Upper lobe of left lung (tissue), 6 donors: ENCODE measurements at places on chromosomes 7 and 10.

DNA sequence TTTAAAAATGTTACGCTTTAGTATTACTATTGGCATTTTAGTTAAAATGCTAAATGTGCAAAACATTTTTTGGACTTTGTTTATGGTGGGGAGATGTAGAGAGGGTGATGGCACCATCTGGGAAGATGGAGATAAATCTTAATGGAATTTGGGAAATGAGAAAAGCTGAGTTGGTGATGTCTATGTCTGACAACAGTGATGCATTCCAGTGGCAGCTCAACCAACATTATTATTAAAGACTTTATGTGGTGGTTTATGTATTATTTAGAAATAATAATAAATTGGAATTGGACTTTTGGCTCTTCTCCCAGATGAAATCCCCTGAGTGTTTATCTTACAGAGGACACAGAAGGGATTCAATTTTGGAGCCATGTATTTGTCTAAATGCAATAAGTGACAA is 77.6 kb downstream of the SEC23IP start:
- no peak for DNase-seq

GRCh38 chr10:50472914-50473313 is 150.8 kb downstream of the SGMS1 start:
- DNase-seq = no peak

GRCh38 chr7:105779856-105780780 is 96.3 kb downstream of the ATXN7L1 start:
- no peak for DNase-seq

DNA sequence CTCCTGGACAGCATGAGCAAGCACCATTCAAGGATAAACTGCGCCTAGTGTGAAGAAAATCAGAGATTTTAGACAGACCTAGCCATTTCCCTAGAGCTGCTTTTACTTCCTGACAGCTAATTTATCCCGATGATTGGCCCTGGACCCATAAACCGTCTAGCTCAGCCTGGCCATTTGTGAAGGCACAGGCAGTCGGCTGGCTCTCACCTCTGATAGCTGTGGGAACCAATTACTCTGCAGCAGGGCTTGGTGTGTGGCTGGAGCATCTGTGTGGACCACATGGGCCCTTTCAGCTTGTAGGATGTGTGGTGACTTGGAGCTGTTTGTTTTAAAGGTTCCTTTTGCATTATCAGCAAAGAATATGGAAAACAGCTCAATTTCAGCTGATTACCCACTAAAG is 111.1 kb upstream of the NPY start:
- no peak for DNase-seq

GRCh38 chr7:12584930-12585329 is 14.4 kb downstream of the SCIN start:
- DNase-seq = no peak

DNA sequence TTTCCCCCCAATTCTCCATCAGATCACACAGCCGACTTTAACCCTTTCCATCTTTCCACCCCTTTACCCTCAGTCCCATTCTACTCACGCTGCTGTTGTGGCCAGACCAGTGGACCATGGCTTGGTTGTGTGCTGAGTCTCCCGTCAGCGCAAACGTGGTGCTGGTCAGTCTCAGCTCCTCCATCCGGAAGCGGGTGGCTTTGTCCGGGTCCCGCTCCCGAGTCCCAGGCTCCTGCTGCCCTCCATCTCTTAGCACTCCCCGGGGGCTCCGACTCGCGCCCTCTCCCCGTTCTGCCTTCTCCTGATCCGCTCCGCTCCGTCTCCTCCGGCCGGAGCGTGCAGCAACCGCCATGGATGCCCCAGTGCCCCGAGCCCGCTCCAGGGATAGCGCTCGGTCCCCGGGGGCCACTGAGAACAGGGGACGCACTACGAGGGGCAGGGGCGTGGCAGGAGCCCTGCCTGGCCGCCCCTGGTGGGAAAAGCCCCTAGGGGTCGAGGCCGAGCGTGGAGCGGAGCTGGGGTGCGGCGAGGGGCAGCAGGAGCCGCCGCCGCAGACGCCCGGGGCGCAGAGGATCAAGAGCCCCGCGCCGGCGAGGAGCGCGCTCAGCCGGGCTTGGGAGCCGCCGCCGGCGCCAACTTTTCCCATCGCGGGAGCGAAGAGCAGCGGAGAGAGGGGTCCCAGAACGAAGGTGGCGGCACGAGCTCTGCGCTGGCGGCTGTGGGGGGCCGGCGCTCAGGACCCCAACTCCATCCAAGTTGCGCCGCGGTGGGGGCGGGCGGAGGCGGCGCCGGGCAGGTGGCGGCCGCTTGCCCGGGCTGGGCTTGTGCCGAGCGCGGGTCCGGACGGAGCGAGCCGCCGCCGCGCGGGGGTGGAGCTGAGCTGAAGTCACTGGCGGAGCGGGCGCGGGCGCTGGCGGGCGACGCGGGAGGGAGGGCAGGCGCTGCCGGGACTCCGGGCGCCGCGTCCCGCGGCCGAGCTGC is at the start of gene SORCS1:
Gene SORCS1 (minus strand): TSS at position 826 of the 981 bp plus-strand sequence.
- DNase-seq = peak; percentile 88

GRCh38 chr10:131575877-131576276 is 264.4 kb upstream of the TCERG1L start:
- no peak for DNase-seq

- DNase-seq = no peak
Measured at GRCh38 chr10:20485554-20485953, 411.6 kb downstream of the NEBL start.

- no peak for DNase-seq
Measured at GRCh38 chr10:45561952-45562351, 110.6 kb downstream of the ZFAND4 start.
